Stimulated activated CD8-positive, alpha-beta memory T cell treated with anti-CD3 and anti-CD28 coated beads, Interleukin-2, amount 100 ng/mL, for 1 hour (primary cell): ENCODE measurements at places on chromosomes 3 and 15.

DNA sequence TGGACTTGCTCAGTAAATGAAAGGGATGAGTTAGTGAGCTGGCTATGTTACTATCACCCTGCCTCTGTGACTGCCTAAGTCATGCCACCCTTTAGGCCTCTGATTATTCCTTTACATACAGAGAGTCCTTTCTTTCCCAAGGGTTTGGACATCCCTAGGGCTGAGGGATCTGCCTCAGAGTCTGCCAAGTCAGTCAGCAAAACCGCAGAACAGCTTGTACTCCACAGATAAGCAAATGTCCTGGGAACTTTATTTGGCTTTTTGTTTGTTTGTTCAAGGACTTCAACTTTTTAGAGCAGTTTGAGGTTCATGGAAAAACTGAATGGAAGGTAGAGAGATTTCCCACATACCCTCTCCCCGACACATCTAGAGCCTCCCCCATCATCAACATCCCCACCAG lies 82.6 kb upstream of the TRIM42 start:
- no peak for DNase-seq

GRCh38 chr3:129554356-129555152 lies 11.6 kb downstream of the H1-8 start:
- DNase-seq: no peak

- DNase-seq: peak; percentile 21
Measured at GRCh38 chr15:63860155-63860554, 26.4 kb upstream of the HERC1 start.

GRCh38 chr3:32208447-32208846 lies 30.0 kb upstream of the CMTM8 start:
- no peak for DNase-seq

DNA sequence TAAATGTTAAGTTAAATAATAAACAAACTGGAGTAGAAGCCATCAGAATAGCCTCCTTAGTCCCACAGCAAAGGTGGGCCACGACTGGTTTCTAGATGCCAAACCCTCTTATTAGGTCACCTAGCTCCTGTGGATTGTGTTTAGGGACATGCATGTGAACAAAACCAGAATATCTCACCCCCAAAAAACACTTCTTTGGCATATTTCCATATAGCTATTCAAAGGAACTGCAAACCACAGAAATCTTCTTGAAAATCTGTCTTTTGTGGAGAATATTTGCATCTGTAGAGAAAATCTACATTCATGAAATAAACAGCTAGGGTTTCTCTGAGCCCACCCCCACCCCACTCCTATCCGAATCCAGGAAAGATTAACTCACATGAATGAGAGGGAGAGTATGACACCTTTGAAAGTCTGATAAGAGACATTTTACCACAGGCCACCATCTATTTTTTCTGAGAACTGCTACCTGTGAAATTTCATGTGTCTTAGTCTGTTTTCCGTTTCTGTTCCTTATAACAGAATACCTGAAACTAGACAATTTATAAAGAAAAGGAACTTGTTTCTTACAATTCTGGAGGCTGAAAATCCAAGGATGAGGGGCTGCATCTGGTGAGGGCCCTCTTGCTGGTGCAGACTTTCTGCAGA lies 159.4 kb downstream of the NEK10 start:
- DNase-seq: no peak
